ENCODE measurements at places on chromosomes 13 and 19. TPM values are rescaled to one million over a fixed set of nuclear protein-coding genes. Genes with fewer than 3 reads are reported as not detected.

DNA sequence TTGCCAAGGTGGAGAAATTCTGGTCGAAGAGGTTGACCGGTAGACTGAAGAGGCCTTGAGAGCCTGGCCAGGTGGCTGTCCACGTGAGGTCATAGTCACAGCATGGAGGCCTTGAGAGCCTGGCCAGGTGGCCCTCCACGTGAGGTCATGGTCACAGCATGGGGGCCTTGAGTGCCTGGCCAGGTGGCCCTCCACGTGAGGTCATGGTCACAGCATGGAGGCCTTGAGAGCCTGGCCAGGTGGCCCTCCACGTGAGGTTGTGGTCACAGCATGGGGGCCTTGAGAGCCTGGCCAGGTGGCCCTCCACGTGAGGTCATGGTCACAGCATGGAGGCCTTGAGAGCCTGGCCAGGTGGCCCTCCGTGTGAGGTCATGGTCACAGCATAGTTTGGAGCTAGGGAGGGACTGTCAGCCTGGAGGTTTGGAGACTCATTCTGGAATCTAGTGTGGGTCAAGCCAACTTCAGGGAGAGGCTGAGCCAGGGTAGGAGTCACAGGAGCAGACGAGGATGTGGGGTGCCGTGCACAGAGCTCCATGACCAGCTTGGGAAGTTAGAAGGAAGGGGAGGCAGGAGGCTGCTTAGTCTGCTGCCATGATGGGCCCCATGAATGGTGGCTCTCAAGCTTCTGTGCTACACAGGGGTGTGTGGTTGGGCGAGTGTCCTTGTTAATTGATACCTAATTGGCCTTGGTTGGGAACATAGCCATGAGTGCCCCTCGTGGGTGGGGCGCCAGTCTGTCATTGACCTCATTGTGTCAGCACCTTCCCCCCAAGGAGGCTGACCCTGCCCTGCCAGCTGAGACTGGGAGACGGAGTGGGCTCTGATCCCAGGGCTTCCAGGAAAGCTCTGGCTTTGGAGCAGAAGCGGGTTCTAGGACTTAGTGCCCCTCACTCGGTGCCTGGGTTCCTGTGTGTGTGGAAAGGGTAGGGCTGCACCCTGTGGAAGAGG, 4.0 kb downstream of the LENG9 start:
- H3K27ac ChIP-seq = no peak overlapping the region
- no peaks in the 10 kb centered on the region for H3K27me3 ChIP-seq
- DNase-seq = no peak

The LRRC63 gene
- not detected for total RNA-seq

The CGB7 gene
- total RNA-seq = not detected

The MARK4 gene
- total RNA-seq = 24.1 TPM

DNA sequence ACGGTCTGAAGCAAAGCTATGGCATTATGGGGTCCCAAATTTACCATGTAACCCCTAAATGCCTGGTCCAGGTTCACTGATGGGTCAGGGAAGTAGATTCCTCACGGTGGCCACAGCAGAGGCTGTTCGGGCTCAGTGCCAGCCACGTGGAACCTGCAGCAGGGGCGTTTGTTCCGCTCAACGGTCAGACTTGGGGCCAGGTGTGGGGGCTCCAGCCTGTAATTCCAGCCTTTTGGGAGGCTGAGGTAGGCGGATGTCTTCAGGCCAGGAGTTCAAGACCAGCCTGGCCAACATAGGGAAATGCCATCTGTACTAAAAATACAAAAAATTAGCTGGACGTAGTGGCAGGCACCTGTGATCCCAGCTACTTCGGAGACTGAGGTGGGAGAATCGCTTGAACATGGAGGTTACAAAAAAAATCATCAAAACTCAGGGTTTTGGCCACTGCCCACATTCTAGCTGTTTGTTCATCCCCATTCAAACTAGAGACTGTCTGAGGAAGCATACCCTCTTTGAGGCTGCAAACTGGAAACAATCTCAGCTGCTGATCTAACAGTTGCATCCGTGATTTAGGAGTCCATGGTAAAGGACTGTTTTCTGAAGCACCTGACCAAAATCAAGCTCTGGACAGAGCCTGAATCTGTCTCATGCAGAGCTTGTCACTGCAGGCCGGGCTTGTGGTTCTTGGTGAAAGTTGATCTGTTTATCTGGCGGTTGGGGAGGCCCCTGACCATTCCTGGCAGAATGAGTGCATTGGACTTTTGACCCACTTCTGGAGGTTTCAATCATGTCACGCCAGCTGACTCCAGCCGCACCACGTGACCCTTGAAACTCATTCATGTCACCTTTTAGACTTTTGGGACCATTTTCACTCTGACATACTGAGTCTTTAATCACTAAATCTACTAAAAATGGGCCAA, 30.2 kb upstream of the ZNF331 start:
- no peak overlapping the region for H3K27ac ChIP-seq
- no peaks in the 10 kb centered on the region for H3K27me3 ChIP-seq
- no peaks in the 10 kb centered on the region for H3K4me1 ChIP-seq
- H3K4me3 ChIP-seq = no peak overlapping the region
- DNase-seq = no peak

GRCh38 chr13:68984688-68985319, 1122.8 kb upstream of the ATXN8OS start:
- no peaks in the 10 kb centered on the region for H3K4me1 ChIP-seq
- H3K36me3 ChIP-seq = no peaks in the 10 kb centered on the region
- H3K27me3 ChIP-seq = no peaks in the 10 kb centered on the region
- no peak for DNase-seq
- H3K27ac ChIP-seq = no peak overlapping the region

The TTC9B gene
- total RNA-seq = not detected

The FGF22 gene
- 0.35 TPM for total RNA-seq

DNA sequence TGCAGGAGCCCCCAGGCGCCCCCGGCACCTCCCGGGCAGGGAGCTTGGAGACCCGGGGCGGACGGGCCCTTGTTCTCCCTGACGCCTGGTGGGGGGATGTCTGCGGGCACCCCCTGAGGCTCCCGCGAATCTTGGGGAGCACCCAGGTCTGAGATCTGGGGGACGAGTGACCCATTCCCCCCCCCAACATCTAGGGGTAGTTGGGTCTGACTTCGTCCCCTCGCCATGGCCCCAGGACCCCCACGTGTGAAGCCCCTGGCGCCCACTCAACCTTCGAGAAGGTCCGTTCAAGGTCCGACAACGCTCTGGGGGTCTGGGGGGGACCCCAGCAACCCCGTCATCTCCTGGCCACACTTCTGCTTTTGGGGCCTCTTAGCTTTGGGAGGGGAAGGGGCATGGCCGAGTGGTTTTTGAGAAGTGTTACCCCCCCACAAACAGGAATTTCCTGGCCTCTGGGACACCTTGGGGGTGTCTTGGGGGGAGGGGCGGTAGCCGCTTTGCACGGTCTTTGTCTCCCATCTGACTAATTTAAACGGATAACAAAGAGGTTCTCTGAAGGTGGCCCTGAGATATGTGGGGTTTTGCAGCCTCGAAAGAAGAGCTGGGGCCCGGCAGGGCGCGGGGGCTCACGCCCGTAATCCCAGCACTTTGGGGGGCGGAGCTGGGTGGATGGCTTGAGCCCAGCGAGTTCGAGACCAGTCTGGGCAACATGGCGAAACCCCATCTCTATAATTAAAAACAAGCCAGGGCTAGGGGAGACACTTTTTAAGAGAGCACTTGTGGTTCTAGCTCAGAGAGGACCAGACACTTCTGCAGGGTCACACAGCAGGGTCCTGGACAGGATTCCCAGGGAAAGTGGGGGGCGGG, 608 bp downstream of the CNN2 start:
- H3K4me1 ChIP-seq = no peaks in the 10 kb centered on the region
- peak overlapping the region; percentile 96 for H3K4me3 ChIP-seq
- H3K36me3 ChIP-seq = peaks cover 5% of the 10 kb centered on the region

DNA sequence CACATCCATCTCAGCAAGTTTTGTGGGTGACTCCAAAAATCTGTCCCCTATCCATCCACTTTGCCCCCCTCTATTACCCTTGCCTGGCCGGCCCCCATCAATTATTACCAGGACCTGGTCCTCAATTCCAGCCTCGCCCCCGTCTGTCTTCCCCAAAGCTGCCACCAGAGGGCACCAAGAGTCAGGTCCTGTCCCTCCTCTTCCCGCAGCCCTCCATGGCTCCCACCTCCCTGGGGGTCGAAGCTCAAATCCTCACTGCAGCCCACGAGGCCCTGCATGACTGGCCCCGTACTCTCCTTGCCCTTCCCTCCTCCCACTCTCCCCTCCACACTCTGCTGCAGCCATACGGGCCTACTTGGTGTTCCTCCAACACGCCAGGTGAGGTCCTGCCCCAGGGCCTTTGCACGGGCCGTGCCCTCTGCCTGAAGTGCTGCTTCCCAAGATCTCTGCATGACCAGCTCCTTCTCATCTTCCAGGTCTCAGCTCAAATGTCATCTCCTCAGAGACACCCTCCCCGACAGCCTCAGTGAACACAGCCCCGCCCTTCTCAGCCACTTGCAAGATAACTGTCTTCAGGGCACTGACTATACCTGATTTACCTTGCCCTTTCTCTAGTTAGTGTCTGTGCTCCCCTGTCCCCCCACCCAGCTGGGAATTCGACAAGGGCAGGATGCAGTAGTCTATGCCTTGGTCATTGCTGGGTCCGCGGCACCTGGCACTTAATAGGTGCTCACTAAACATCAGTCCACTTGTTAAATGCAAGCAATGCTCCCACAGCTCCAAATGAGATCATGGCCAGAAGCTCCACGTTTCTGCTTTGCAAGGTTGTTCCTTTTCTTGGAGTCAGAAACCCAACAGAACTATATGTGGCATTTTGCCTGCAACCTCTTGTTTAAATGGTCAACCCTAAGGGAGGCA, 16.8 kb upstream of the SEMA6B start:
- H3K4me1 ChIP-seq = peaks cover 29% of the 10 kb centered on the region
- H3K27me3 ChIP-seq = no peaks in the 10 kb centered on the region
- H3K36me3 ChIP-seq = no peaks in the 10 kb centered on the region
- no peak overlapping the region for H3K4me3 ChIP-seq
- peak overlapping the region; percentile 56 for H3K27ac ChIP-seq

DNA sequence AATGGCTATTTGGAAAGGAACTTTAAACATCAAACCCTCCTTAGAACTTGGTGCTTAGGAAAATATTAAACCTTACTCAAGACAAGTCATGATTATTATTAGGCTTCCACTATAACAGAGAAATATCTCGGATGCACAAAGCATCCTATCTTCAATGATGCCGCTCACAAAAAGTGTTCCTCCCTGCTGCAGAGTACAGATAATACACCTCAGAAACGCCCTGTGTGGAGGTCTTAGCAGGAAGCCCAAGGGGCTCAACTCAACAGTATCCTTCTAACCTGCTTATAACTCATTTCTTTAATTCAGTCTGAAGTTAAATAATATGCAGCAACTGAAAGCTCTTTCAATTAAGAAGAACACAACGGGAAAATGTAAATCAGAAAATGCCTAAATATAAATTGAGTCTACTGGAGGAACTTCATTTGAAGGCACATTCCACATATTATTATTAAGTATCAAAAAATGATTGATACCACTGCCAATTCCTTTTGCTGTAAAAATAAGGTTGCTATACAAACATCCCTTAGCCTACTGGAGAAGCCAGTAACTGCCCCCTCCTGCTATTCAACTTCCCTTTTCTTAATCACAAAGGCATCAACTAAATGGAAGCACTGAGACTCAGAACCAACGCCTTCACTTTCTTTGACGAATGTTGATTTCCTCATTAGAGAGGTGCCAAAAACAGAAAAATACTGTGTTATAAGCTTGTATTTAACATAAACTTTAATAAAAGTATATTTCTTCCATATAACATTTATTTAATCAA, 12.0 kb downstream of the ELF1 start:
- peaks cover 42% of the 10 kb centered on the region for H3K4me1 ChIP-seq
- no peak overlapping the region for H3K27ac ChIP-seq
- H3K4me3 ChIP-seq = no peak overlapping the region
- H3K27me3 ChIP-seq = no peaks in the 10 kb centered on the region

The IGFL1 gene
- not detected for total RNA-seq

DNA sequence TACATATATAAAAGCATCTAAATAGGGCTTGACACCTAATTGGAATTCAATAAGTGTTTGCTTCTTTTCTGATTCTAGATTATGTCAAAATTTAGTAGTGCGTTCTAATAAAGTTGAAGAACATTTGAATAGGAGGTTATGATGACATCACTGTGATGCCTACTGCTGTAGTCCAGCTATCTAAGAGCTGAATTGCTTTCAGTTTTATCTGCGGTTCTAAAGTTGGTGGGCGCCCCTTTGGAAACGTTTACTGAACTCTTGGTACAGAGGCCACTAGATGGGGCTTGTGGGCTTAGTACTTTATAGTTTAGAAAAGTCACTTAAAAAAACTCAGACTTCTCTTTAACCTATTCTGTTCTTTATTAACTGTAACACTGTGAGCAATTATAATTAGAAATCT, 776.9 kb downstream of the GPC5 start:
- H3K27ac ChIP-seq = no peak overlapping the region
- no peak for DNase-seq
- H3K27me3 ChIP-seq = no peaks in the 10 kb centered on the region
- H3K36me3 ChIP-seq = no peaks in the 10 kb centered on the region

DNA sequence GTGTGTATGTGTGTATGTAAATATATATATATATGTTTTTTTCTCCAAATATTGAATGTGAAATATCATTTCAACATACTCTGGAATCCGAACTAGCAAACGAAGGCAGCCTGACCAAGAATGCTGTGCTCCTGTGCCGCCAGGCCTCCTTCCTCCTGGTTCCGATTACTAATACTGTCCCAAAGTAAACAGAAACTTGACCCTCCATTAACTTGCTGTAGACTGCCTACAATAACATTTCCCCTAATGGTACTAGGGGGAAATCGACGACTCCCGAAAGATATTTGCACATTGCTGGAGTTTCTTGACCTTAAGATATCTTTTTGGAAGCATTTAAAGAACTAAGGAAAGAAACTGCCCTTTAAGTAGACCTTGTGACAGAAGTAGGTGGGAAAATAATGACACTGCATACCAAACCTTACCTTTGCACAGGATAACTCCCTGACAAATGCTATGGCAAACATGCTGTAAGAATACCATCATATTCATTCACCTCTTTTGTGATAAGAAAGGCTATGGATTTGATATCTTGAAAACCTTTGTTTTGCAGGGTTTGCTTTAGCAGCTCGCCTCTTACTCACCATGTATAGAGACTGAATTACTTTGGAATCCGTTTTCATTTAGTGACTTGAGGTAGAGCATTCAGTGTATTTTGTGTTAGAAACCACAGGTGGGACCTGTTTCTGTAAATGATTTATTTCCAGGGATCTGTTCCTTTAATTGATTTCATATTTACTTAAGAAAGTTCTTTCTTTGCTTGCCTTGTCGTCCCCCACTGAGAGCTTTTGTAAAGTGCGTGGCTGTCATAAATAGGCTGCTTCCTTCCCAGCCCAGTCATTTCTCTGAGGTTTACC, 80.1 kb downstream of the KLF5 start:
- H3K27ac ChIP-seq = no peak overlapping the region
- no peaks in the 10 kb centered on the region for H3K27me3 ChIP-seq
- no peak for DNase-seq
- H3K36me3 ChIP-seq = no peaks in the 10 kb centered on the region

- no peaks in the 10 kb centered on the region for H3K36me3 ChIP-seq
- H3K27me3 ChIP-seq = no peaks in the 10 kb centered on the region
- no peak overlapping the region for H3K27ac ChIP-seq
- no peaks in the 10 kb centered on the region for H3K4me1 ChIP-seq
- no peak for DNase-seq
Measured at GRCh38 chr19:51146751-51147150, 4.7 kb downstream of the SIGLEC7 start.
